ENCODE measurements at places on chromosomes 13 and 19.
A peak's percentile ranks its signal among the peaks of the same experiment; 100 is the strongest.

GRCh38 chr19:6450166-6450565 is 9.4 kb downstream of the SLC25A23 start:
- DNase-seq = no peak

DNA sequence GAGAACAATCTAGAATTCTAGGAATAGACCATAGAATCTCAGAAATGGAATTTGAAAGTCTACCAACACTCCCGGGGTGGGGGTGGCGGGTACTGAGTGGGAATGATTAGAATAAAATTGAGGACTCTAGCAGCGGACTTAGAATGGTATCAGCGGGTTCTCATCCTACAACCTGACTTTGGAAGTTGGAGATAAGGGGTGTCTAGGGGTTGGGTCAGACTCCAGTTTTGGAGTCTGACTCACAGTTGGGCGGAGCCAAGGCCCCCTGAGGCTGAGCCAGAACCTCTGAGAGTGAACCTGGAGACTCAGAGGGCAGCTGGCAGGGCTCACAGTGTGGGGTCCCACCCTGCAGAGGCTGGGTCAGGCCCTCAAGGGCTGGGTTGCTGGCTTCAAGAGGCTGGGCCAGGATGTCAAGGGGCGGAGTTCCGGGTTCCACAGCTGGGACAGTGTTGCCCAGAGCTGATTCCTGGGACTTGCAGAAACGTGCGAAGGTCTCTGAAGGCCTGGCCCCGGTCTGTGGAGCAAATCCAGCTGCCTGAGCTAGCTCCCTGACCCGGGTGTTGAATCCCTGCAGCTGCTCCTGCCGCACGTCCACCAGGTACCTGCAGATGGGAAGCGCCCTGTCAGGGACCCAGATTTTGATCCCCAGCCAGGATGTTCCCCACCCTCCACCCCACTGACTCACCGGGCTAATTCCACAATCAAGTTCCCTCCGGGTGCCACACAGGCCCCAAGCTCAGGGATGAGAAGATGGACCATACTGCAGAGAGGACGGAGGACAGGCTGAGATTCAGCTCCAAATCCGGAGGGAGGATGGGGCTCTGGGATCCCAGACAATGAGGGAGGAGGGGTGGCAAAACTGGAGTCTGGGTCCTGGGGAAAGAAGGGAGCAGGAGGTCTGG is 1.6 kb upstream of the TNNI3 start:
- DNase-seq = no peak

GRCh38 chr13:74299721-74300120 is 165.5 kb upstream of the KLF12 start:
- no peak for DNase-seq

- no peak for DNase-seq
Observed at GRCh38 chr19:2744113-2744512, 4.3 kb upstream of the SLC39A3 start.

DNA sequence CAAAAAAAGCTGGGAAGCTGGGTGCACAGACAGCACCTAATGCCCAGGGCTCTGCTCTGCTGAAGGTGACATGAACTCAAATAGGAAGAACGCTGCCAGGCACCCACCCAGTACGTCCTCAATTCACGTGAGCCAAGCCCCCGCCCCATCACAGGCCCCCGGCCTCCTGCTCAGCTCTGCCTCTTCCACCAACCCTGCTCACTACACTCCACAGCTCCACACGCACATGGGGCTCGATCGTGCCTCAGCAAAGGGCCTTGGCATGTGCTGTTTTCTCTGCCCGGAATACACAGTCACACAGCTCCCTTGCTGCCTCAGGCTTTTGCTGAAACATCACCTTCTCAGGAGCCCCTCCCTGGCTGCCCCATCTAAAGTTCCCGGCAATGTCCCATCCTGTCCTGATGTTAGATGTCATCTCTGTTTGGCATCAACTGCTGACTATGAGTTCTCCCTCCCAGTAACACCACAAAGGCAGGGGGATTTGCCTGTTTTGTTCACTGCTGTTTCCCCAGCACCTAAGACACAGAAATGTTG is 2.3 kb downstream of the ATP13A1 start:
- DNase-seq = no peak

GRCh38 chr13:26457212-26457611 is 100.3 kb upstream of the WASF3 start:
- DNase-seq = no peak

- no peak for DNase-seq
Observed at GRCh38 chr13:105595471-105595870, 940.0 kb downstream of the EFNB2 start.

DNA sequence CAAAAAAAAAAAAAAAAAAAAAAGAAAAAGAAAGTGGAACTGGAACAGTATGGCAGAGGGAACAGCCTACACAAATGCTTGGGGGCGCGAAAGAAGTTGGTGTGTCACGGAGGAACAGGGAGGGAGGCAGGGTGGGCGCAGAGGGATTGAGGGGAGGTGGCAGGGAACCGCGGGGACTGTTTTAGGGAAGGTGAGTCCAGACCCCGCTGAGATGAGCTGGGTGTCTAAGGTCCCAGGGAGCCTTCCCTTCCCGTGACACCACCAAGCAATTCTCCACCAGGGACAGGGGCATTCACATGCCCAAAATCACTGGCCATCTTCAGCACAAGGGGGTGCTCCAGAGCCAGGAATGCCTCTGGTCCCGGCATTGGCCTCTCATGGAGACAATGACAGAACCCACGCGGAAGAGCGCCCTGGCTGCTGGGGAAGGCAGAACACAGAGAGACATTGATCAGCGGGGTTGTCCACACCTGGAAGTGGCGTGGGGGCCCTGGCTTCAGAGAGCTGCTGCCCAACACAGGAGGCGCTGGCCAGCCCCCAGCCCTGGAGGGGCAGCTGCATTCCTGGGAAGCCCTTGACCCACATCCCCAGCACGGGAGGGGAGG is 6.9 kb downstream of the PEAK3 start:
- DNase-seq = peak; percentile 66

- DNase-seq = no peak
Observed at GRCh38 chr19:11191273-11191755, 6.0 kb downstream of the KANK2 start.

GRCh38 chr19:31274251-31275067 is 74.8 kb downstream of the TSHZ3 start:
- DNase-seq = no peak

DNA sequence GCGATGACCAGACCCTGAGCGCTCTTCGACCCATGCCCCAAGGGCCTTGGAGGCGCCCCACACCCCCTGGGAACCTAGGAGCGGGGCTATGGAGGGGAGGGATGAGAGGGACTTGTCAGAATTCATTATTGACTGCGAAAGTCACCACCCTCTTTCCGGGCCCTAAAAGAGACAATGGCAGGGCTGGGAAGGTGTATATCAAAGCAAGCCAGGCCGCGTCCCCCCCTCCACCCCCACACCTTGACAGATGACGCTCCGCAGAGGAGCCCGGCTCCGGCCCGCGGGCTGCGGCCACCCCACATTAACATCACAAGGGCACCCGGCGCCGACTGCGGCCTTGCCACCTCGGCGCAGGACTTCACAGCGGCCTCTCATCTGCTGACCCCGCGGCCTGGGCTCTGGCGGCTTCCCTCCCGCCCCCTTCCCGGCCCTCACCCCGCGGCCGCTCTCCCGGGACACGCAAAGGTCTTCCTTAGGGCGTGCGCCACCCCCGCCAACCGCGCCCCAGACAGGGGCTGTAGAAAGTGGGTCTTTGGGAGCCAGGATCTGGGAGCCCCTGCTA is 2.4 kb downstream of the CDX2 start:
- DNase-seq = no peak
